Bone marrow (tissue), 2 donors: ENCODE measurements at places on chromosomes 2 and 18.

GRCh38 chr2:7666596-7667259, 749.5 kb downstream of the RNF144A start:
- no peak for DNase-seq

GRCh38 chr18:13493079-13493478, 233.3 kb downstream of the FAM210A start:
- no peak for DNase-seq

- DNase-seq: no peak
Observed at GRCh38 chr2:56227811-56228210, 44.0 kb downstream of the CCDC85A start.

DNA sequence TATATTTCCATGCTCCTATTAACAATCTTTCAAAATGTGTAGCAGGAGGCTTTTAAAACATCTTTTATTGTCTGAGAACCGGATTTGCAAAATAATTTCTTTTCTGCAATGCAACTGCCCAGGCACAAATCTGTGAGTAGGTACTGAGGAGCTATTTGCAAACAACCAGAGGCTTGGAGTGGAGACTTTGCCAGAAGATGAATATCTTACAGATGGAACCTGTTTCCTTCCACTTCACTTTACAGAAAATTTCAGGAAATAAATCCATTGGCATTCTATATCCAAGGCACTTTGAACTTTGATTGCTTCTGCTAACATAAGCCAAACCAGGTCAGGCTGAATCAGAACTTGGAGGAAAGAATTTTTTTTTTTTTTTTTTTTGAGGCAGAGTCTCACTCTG, 237.4 kb upstream of the REV1 start:
- no peak for DNase-seq

GRCh38 chr2:235934774-235935484, 233.3 kb downstream of the GBX2 start:
- no peak for DNase-seq

DNA sequence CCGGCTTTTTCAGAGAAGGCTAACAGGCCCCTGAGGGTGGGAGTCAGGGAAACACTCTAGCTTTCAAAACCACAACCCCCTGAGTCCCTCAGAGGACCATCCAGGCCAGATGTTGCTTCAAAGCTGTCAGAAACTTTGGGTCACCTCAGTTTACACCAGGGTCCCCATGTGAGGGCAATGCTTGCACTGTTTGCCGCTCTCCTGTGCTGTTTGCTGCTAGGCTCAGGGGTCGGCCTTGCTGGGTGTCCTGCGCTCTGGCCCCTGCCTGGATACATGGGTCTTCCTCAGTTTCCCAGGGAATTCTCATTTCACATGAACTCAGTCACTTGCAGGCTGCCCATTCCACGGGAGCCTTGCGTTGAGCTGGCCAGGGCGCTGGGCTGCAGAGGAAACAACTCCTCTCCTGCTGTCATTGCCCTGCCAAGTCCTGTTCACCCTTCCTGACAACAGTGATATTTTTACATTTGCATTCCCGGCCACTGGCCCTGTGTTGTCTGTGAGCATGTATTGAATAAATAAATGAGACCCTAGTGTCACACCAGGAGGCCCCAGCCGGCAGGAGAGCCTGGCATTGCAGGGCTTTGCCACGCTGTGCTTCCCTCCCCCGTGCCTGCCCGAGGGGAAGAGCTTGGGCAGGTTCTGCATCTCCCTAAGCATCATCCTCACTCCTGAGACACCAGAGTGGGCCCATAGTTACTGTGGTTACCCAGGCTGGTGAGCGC, 73.2 kb upstream of the RAB6C start:
- no peak for DNase-seq
